CD4-positive, alpha-beta T cell (primary cell): ENCODE measurements at places on chromosomes 5 and 9. TPM values are rescaled to one million over a fixed set of nuclear protein-coding genes. Genes with fewer than 3 reads are reported as not detected.

The BTNL9 gene
- not detected for total RNA-seq

The SPINK6 gene
- not detected for total RNA-seq

The CATSPER3 gene
- 0.56 TPM for total RNA-seq

The PCDHB10 gene
- not detected for total RNA-seq

The ADGRD2 gene
- not detected for total RNA-seq

The TTC16 gene
- 2.1 TPM for total RNA-seq

The TAF11L10 gene
- not detected for total RNA-seq

The LTC4S gene
- 3.6 TPM for total RNA-seq

The TEK gene
- total RNA-seq, result not detected

The SERF1A gene
- 10.6 TPM for total RNA-seq

The OR1J2 gene
- not detected for total RNA-seq

The WDR38 gene
- not detected for total RNA-seq

The FAM13B gene
- 33.1 TPM for total RNA-seq

The SH2D3C gene
- 10.9 TPM for total RNA-seq

The DCAF10 gene
- 7.2 TPM for total RNA-seq

The MACROH2A1 gene
- 120 TPM for total RNA-seq

The LCN9 gene
- total RNA-seq, result not detected

The TSSK1B gene
- not detected for total RNA-seq
